ENCODE measurements at places on chromosomes 2 and 18. TPM values are rescaled to one million over a fixed set of nuclear protein-coding genes. Genes with fewer than 3 reads are reported as not detected.

DNA sequence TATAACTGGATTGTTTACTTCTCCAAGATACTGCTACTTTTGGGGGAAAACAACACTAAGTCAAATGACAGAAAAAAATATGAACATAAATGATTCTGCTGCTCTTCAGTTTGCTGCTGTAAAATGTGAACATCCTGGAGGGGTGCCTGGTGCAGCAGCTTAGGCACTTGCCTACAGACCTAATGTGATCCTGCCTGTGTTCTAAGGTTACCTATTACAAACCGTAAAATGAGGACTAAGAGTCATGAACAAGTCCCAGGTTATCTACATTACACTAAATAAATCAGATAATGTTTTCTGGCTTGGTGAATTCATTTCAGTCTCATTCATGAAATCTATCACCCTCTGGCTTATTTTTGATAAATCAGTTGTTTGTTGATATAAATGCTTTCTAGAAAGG, 38.4 kb upstream of the ERCC3 start:
- DNase-seq: no peak

- no peak for DNase-seq
Observed at GRCh38 chr18:44579745-44580144, 100.9 kb upstream of the SETBP1 start.

DNA sequence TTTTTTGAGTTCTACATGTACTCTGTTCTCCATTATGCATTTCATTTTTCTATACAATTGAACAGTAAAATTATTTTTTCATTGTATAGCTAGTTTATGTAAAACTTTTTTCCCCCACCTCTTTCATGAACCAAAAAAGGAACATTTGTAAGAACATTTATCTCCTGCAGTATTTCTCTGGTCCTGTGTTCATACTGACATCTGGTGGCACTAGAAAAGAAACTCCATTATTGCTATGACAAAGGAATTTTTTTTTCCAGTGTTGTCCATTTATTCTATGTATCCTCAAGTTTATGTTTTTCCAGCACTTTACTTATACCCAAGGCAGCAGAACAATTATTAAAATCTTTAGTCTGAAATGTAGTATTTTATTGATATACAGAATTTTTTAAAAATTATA, 27.4 kb upstream of the CHAC2 start:
- DNase-seq: peak; percentile 48

DNA sequence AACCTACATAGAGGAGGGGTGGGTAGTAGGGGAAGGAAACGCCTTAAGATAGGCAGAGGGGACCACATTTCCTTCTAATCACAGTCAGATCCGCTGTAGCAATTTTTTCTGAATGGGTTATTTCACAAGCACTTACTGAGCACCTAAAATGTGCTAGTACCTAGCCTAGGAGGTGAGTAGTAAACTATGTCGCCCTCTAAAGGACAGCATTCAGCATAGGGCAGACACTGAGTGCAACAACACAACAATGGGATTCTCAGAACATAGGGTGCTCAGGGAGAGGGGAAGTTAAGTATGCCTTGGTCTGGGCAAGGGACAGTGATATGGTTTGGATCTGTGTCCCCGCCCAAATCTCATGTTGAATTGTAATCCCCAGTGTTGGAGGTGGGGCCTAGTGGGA, 166.1 kb upstream of the RAB6C start:
- no peak for DNase-seq

DNA sequence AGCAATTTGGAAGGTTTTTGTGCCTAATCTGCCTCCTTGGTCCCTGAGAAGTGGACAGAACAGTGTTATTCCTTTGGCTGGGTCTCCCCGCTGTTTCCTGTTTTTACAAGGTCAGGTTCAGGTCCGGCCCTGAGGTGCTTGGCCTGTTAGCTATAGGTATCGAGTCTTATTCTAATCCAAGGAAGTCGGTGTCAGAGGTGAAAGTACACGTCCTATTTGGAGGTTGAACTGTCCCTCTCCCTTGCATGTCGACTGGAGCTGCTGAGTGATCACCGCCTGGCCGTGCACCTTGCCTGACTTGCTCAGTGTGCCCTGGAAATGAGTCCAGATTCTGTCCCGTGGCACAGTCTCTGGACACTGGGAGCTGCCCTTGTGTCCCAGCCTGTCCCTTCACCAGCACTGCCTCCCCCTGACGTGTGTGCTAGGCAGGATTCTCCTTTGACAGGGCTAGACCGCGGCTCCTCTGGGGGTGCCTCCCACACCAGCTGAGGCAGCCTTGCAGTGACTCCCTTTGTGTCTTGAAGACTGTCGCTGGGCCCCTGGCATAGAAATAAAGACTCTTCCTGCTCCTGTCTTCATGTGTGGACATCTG, 65.7 kb upstream of the RBM44 start:
- peak; percentile 87 for DNase-seq

UGT1A10 gene
- total RNA-seq: not detected

GRCh38 chr18:79983253-79983652, 5.1 kb downstream of the TXNL4A start:
- peak; percentile 58 for DNase-seq

PLCD4 gene
- 0.40 TPM for total RNA-seq

GRCh38 chr18:5941890-5942289, 46.6 kb upstream of the TMEM200C start:
- no peak for DNase-seq

STARD6 gene
- 0.20 TPM for total RNA-seq

- DNase-seq: no peak
Observed at GRCh38 chr2:242031481-242032019, 162.0 kb downstream of the RTP5 start.

PRSS56 gene
- total RNA-seq: not detected

SKOR2 gene
- total RNA-seq: not detected

- DNase-seq: no peak
Observed at GRCh38 chr18:67577386-67577785, 60.9 kb upstream of the DSEL start.

DNA sequence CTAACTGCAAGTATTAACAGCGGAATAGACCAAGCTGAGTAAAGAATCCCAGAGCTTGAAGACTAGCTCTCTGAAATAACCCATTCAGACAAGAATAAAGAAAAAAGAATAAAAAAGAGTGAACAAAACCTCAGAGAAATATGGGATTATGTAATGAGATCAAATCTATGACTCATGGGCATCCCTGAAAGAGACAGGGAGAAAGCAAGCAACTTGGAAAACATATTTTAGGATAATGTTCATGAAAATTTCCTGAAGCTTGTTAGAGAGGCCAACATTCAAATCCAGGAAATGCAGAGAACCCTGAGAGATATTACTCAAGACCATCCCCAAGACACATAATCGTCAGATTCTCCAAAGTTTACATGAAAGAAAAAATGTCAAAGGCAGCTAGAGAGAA, 17.3 kb downstream of the PFN4 start:
- no peak for DNase-seq

GRCh38 chr2:37263839-37264238, 32.4 kb downstream of the NDUFAF7 start:
- peak; percentile 1 for DNase-seq

DNA sequence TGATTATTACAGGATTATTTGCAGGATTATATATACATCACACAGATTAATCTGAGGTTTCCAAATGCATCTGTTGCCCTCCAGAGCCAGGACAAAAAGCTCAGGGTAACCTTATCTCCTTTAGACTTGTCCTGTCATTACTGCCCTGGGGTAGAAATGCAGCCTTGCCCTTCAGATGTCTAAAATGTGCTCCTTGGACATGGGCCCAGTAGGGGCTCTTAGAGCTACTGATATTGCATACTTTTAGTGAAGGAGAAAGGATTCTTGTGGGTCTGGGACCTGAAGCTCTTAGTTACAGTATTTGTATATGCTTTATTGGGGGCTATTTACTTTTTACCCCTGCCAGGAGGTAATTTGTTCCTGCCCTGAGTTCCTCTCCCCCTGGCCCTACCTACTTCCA, 56.1 kb downstream of the PRKRA start:
- DNase-seq: no peak

SRD5A2 gene
- total RNA-seq: not detected

DNA sequence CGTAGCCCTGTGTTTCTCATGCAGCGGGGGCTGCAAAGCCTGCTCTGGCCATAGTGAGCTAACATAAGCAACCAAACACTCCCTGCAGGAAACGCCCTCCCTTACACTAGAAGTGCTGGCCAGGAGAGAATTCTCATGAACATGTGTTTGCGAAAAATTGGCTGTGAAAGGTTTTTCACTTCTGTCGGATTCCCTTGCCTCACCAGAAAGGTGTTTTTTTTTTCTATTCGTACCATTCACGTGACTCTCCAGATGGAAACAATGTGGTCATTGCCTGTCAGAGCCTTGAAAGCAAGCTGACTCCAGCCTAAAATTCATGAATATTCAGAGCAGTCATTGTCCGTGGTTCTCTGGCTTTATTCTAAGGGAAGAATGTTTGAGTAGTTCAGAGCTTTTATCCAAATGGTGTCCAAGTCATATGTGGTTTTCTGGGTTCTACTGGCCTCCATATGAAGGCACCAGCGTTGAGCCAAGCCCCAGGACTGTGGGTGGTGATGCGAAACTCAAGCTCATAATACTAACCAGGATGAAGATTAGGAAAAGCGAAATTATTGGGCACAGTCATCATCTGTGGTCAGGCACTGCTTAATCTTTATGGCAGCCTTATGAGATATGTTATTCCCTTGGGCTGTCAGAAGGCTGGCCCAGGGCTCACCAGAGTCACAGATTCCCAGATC, 236.4 kb downstream of the ALPK2 start:
- DNase-seq: peak; percentile 96

DNA sequence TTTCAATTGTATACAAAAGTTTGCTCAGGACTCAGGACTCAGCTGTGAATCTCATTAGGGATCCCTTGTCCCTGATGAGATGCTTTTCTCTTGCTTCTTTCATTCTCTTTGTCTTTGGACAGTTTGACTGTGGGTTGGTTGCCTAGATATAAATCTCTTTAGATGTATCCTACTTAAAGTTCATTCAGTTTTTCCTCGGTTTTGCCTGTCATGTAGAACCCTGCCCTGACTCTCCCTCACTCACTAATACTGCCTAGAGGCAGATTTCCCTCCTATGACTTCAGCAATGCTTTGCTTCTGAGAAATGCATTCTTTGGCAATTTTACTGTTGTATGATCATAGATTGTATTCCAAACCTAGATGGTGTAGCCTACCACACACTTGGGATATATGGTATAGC, 421.4 kb upstream of the TCF4 start:
- DNase-seq: no peak

POTEC gene
- not detected for total RNA-seq

C2orf49 gene
- total RNA-seq: 7.6 TPM

DNA sequence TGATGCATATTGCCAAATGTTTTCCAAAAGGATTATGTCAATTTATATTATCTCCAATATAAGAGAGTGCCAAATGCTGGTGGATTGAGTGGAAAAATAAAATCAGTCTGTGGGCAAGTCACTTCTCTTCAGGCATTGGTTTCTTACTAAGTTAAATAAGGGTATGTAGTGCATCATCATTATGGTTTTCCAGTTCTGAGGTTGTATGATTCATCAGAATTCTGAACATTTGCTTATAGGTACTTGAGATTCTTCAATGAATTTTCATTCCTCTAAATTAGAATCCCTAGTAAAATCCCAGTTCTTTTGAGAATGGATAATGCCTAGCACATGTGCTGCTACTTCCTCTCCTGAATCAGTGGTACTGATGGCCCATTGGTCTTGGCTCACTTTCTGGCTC, 188.9 kb upstream of the OSR1 start:
- DNase-seq: no peak

NT5DC4 gene
- not detected for total RNA-seq

- DNase-seq: no peak
Observed at GRCh38 chr2:238706163-238706562, 141.7 kb upstream of the TWIST2 start.

GRCh38 chr2:66021296-66021695, 413.6 kb upstream of the MEIS1 start:
- no peak for DNase-seq

DNA sequence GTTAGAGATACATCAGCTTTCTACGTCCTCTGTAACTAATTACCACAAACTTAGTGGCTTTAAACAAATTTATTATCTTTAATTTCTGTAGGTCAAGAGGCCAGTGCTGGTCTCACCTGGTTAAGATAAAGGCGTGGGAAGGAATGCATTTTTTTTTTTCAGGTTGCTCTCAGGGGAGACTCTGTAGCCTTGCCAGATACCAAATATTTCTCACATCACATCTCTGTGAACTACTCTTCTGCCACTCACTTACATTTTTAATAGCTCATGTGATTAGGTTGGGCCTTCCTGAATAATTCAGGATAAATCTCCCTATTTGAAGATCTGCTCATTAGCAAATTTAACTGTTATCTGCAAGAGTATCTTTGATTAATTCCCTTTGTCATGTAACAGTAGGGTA, 214.6 kb downstream of the CBLN2 start:
- DNase-seq: no peak

- DNase-seq: no peak
Observed at GRCh38 chr2:237177052-237177451, 91.4 kb downstream of the COPS8 start.

DNA sequence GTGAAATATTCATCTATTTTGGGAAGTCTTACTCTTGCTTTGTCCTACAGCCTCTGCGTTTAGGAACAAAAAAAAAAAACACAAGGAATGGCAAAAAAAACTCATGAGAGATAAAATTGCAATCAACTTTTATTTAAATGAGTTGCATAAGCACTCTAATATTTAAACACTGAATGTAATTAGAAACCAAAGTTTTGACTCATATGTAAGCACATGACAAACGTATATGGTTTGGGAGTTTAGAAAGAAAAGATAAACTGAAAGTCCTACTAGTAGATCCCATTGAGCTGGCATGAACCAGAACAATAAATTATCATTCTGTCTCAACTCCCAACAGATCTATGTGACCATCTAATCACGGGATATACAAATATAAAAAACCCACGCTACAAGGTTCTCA, 44.8 kb downstream of the REV1 start:
- no peak for DNase-seq

GRCh38 chr18:11136241-11136640, 13.1 kb downstream of the PIEZO2 start:
- DNase-seq: peak; percentile 23

TUBA3E gene
- total RNA-seq: not detected

GRCh38 chr2:127605691-127606263, 40.2 kb upstream of the GPR17 start:
- DNase-seq: no peak

DNA sequence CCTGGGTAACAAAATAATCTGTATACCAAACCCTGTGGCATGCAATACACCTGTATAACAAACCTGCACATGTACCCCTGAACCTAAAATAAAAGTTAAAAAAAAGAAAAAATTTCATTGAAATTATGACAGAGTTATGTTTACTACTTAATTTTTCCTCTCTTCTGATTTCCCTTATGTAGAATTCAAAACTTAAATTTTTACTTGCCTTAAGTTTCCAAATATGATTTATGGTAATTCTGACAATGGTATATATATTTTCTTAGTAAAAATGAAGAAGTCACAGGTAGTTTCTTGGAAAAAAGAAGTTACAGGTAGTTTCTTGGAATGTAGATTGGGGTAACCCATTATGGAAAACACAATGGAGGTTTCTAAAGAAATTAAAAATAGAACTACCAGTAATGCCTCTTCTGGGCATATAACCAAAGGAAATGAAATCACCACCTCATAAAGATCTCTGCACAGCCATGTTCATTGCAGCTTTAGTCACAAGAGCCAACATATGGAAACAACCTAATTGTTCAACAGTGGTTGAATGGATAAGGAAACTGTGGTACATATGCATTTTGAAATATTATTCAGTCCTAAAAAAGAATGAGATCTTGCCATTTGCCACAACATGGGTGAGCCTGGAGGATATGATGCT, 164.9 kb downstream of the BABAM2 start:
- DNase-seq: no peak

All from lung microvascular endothelial cell (primary cell).